Right renal pelvis (tissue), 4 donors: ENCODE measurements at places on chromosomes 4 and X. TPM values are rescaled to one million over a fixed set of nuclear protein-coding genes. Genes with fewer than 3 reads are reported as not detected.
A peak's percentile ranks its signal among the peaks of the same experiment; 100 is the strongest.

DNA sequence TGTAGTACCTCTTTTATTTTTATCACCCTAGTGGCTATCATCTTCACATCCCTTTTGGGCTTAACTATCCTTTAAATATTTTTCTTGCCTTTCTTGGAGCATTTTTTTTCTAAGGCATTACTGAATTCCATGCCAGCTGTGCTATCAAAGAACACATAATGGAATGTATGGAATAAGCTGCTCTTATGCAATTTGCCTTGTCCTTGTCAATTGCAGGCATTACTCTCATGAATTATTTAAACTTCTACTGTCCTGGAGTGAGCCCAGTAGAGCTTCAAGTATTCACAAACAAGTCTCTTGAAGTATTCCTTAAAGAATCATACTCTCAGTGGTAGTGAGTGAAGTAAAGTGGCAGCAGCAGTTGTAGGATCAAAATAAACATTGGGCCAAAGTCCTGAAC, 144.6 kb upstream of the IGFBP7 start:
- no peak for DNase-seq

- DNase-seq: no peak
Observed at GRCh38 chr4:117357437-117357836, 272.1 kb upstream of the TRAM1L1 start.

The RP2 gene
- 18.7 TPM for polyA plus RNA-seq

The CT45A1 gene
- not detected for polyA plus RNA-seq

GRCh38 chrX:134186362-134187121, 50.4 kb upstream of the CCDC160 start:
- no peak for DNase-seq

DNA sequence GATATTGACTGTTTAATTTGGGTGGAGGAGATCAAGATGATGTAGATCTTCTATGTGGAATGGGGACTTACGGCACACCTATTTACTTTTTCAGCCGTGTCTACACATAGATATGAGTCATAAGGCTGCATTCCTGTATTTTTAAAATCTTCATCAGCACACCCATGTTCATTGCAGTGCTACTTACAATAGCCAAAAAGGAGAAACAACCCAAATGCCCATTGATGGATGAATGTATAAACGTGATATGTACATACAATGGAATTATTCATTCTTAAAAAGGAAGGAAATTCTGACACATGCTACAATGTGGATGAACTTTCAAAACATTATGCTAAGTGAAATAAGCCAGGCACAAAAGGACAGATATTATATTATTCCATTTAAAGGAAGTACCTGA, 98.6 kb downstream of the AASDH start:
- no peak for DNase-seq

DNA sequence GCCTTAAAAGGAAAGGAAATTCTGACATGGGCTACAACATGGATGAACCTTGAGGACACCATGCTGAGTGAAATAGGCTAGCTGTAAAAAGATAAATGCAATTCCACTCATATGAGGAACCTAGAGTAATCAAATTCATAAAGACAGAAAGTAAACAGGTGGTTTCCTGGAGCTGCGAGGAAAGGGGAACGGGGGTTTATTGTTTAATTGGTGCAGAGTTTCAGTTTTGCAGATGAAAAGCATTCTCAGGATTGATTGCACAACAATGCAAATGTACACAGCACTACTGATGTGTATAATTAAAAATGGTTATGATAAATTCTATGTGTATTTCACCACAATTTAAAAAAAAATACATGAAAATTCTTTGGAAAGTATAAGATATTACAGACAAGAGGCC, 24.0 kb downstream of the PLRG1 start:
- DNase-seq: no peak

GRCh38 chrX:13009844-13010243, 34.6 kb downstream of the FAM9C start:
- DNase-seq: no peak

DNA sequence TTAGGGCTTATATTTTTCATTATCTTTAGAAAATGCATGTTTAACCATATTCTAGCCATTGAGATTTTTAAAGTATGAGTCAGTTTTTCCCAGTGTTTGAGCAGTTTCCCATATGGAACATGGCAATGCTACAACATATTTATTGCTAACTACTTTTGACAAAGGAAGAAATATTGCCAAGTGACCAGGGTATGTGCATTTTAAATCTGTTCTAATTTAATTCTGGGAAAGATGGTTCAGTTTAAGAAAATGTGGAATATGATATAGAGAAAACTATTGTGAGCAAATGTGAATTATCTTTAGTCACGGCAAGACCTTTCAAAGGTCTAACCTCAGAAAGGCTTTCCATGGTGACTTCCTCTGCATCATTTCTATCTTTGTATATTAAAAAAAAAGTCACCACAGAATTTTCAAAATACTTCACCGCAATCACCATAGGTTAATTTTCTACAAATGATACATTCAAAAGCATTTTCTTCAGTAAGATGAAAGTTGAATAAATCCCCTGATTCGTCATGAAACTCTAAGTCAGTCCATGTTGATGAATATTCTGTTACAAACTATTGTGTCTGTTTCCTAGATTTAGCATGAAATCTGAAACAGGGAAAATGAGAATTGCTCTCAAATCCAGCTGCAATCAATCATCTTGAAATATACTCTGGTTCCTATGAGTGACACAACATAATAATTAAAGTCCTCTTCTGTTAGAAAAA, 2349.0 kb upstream of the TENM3 start:
- DNase-seq: no peak

DNA sequence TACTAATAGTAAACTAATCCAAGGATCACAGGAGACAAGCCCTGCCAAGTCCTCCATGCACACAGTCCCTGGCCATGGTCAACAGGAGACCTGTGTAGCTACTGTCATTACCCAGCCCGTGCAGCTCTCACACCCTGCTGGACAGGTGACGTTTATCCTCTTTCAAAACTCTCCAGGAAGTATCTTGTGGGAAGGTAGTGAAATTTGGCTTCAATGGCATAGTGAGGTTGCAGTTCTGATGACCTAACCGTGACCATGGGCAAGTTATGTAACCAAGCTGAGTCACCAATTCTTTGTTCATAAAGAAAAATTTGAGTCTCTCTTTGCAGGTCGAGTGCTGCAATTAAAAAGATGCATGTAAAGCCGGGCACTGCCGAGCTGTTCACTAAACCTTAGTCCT, 11.3 kb upstream of the SLC2A9 start:
- DNase-seq: no peak

The NPY5R gene
- 4.7 TPM for polyA plus RNA-seq

The LINC00632 gene
- 4.9 TPM for polyA plus RNA-seq

DNA sequence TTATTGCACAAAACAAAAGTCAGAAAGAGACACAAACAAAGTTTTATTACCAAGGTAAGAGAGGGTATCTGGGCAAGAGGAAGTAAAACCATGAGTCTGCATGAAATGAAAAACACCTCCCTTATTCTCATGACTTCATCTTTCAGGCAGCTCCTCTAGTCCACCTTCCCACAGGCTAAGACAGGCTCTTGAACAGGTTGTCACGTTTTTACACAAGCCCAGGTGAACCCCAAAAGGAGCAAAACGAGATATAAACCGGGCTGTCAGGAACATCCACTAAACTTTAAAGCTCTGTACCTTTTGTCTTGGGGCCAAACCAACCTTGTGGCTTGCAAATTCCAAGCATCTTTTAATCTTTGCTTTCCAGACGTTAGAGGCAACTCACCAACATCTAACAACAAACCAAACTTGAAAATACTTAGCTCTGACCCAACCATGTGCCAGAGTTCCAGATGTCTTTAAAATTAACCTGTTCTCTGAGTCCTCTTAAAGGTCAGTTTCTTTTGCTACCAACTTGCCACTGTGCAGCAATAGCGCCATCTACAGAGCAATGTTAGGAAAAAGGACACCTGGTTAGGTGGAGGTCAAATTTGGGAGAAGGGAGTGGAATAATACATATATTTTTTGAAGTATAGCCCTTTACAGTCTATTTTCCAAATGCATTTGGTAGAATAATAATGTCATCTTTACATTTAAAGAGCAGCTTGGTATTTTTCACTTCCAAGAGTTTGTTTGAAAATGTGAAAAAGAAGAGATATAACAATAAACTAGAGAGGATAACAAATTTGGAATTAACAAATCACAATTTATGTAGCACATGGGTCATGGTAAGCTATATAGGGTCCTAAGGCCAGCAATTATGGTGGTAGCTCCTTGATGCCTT, 73.1 kb downstream of the QRFPR start:
- no peak for DNase-seq

DNA sequence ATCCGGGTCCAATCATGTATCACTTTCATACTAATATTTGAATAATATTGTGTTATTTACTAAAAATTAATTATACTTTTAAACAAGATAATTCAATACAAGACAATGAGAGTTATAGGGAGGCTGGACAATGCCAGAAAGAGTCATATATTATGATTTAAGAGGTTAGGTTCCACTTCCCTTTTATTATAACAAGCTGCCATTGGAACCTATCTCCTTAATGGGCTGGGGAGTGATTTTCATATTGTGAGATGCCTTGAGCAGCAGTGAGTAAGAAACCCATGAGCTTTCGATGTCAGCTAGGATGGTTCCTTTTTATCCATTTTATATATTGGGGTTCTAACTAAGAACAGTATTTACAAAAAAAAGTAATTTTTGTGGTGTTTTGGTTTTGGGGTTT, 91.8 kb downstream of the MAB21L2 start:
- no peak for DNase-seq

- DNase-seq: no peak
Observed at GRCh38 chrX:119970574-119970973, 27.0 kb upstream of the NKAP start.

DNA sequence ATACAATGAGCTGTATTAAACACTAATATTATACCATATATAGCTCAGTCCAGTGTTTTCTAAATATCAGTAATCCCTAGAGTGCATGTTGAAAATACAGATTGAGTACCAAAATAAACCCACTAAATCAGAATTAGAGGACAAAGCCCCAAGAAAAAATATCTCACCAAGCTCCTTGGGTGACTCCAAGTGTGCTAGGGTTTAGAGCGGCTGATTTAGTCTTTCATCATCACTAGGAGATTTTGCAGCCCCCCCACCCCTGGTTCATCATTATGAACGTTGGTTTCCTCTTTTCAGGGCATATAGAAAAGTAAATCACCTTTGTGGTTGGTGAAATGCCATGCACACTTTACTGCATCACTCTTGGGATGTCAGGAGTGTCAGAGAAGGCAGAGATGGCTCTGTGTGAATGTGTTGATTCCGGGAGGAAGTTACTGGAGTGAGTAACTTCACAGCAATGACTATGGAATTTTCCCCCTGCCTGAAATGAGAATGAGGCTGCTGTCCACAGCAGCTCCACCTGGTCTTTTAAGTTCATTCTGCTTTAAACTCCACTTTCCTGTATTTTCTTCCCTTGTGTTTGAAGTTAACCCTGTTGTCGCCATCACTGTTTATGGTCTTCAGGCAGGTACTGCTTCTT, 25.2 kb upstream of the ANAPC4 start:
- no peak for DNase-seq

- DNase-seq: peak; percentile 1
Observed at GRCh38 chrX:35046660-35047296, 104.2 kb downstream of the FAM47B start.

The DLG3 gene
- 37.1 TPM for polyA plus RNA-seq

The NDUFC1 gene
- polyA plus RNA-seq: 103 TPM

The TEC gene
- polyA plus RNA-seq: 3.9 TPM

The FMR1NB gene
- polyA plus RNA-seq: not detected

- no peak for DNase-seq
Observed at GRCh38 chrX:24018809-24019208, 8.2 kb downstream of the KLHL15 start.

- peak; percentile 48 for DNase-seq
Observed at GRCh38 chr4:168408620-168409019, 71.7 kb downstream of the DDX60L start.

DNA sequence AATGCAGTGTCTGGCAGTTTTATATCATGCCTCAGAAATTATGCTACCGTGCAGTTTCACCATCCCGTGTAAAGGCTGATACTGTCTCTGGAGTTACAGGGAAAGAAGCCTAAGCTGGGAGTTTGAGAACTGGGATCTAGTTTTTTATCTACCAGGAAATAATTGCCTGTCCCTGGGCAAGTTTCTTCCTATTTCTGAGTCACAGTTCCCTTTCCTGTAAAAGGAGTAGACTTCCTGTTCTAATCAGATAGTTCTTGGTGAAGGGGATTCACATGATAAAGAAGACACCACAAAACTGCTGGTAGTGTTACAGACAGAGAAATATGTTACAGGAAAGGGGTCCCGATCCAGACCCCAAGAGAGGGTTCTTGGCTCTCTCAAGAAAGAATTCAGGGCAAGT, 17.1 kb downstream of the HERC3 start:
- DNase-seq: no peak

DNA sequence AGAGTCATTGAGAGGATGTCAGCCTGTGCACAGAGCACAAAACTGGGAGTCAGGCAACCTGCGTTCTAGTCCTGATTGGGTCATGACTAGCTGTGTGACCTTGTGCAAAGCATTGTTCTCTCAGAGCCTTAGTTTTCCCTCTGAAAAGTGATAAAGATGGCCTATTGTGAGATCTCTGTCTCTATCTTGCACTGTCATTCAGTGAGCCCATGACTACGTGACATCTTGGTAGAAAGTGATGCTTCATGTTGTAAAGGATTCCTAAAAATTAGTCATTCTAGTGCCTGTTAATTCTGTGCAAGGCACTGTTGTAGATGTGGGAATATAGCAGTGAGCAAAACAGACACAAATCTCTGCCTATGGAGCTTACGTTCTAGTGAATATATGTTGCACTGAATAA, 2.5 kb downstream of the PGRMC1 start:
- no peak for DNase-seq

GRCh38 chr4:178556796-178557195, 1114.6 kb upstream of the AGA start:
- DNase-seq: no peak

The ZAR1 gene
- not detected for polyA plus RNA-seq

DNA sequence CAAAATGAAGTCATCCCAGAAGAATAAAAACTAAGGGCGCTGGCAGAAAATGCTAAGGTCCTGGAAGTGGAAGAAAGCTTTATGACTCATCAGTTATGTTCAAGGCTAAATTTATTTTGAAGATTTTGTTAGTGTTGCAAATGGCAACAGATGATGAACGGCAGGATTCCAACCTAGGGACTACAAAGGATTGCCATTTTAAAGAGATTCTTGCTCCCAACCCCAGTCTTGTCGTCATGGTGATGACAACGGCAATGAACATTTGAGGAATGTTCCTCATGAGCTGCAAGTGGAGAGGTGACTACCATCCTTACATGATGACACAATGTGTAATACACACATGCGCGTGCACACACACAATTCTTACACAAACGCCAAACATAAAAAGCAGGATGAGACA, 54.4 kb upstream of the FTHL17 start:
- DNase-seq: no peak
